ENCODE measurements at places on chromosomes 12 and 14.

GRCh38 chr14:65179918-65180724 lies 77.8 kb upstream of the MAX start:
- DNase-seq, result no peak

GRCh38 chr12:113479590-113480335 lies 8.1 kb upstream of the LHX5 start:
- DNase-seq, result peak; percentile 57

DNA sequence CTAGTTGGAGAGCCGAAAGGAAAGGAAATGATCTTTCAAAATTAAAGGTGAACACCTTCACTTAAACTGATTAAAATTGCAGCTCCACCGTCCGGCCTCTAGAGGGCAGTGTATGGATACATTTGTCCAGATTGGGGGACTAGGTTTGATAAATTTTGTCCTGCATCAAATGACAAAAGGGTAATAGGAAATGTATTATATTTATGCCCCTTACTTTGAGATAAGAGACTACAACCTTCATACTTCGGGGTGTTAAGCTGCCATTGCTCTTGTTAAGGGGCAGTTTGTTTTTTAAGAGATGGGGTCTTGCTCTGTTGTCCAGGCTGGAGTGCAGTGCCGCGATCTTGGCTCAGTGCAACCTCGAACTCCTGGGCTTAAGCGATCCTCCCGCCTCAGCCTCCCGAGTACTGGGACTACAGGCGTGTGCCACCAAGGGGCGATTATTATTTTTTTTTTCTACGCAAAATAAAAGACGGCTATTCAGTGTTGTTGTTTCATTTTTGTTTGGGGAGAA lies 818 bp upstream of the SUOX start:
- no peak for DNase-seq

DNA sequence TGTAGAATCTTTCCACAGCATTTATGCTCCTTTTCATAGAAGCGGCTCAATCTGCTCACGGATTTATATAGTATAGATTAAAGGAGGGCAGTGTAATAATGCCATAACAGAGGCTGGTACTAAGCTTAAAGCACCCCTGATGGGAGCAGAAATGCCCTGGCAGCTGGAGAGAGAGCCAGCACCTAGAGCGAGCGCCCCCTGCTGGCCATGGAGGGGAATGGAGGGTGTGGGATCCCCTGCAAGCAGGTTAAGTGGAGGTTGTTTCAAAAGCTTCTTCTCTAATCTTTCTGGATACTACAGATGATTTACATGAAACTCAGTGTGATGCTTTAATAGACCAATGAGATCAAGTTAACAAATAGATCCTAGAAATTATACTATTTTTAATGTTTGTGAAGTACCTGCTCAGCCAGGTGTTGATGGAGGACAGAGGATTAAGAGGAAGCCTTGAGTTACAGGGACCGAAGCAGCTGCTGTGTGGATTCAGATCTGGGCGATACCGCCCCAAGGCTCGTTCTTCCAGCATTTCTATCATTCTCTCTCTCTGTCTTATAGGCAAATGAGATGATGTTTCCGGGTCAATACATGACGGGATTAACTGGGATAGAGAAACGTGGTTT lies 1519.3 kb upstream of the TMEM132C start:
- no peak for DNase-seq

- DNase-seq, result no peak
Measured at GRCh38 chr12:131721548-131721947, 10.7 kb downstream of the SFSWAP start.

- DNase-seq, result no peak
Measured at GRCh38 chr12:56721216-56721615, 3.9 kb downstream of the NACA start.

DNA sequence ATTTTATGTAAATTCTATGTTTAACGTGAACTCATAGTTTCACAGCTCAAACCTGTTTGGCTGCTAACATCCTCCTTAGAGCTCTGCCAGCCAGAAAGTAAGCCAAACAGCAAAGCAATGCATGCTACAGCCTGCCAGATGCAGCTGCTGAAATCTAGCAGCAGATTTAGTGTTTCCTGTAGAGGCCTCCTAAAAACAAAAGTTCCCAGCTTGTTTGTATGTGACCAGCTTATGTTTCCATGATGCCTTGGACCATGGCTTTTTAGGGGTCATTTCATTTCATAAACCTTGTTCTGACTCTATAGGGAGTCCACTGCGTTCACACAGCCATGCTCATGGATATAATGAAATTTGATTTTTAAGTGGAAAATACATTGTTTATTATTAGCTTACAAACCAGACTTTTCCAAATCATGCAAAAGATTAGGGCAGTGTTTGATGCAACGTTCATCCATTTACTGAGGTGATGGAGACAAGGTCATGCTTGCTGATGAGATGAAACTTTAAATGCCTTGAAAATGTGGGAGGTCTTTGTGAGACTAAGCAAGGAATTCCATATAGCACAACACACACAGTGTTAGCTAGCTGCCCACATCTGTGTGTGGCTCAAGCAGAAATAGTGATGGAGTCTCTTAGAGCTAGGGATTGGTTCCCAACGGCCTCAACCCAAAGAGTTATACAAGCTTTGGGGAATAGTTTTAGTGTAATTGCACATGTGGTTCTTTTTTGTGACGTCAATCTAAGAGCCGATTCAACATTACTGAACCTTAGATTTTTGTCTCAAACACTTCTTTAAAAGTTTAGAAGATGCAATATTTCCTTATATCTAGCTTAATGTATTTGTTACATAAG lies 157.5 kb upstream of the LRIG3 start:
- DNase-seq, result peak; percentile 46

DNA sequence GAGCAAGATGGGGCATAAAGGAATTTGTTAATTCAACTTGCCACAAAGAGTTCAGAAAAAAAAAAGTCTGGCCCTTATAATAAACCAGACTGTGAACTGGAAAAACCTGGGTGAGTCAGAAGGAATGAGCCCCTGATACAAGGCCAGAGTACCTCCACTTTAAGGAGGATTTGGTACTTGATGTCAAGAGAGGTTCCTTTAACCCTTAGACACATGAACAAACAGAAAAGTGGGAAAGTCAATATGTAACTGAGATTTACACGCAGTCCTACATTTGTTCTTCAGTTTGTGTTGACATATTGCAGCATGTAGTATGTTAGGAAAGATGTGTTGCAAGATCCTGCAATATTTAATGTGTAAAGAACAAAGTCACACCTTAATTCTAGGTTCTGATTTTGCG lies 14.2 kb upstream of the SLC38A4 start:
- DNase-seq, result no peak

GRCh38 chr12:45852508-45852907 lies 123.0 kb downstream of the ARID2 start:
- no peak for DNase-seq

DNA sequence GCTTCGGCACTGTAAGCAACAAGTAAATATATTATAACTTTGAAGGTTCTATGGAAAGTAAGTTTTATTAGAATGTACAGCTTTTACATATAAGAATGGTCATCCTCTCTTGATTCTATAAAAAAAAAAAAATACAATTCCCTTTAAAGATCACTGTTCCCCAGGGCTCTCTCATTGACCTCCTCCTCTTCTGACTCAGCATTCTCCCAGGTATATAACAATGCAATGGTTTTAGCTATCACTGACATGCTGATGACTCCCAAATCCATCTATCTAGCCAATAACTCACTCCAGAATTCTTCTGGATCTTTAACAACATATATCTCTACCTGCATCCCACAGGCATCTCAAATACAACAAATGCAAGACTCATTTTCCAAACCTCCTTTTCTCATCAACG lies 62.7 kb downstream of the EEA1 start:
- no peak for DNase-seq

- DNase-seq, result no peak
Measured at GRCh38 chr14:72013721-72014345, 81.6 kb downstream of the RGS6 start.

GRCh38 chr14:92717571-92718042 lies 30.8 kb downstream of the LGMN start:
- no peak for DNase-seq

DNA sequence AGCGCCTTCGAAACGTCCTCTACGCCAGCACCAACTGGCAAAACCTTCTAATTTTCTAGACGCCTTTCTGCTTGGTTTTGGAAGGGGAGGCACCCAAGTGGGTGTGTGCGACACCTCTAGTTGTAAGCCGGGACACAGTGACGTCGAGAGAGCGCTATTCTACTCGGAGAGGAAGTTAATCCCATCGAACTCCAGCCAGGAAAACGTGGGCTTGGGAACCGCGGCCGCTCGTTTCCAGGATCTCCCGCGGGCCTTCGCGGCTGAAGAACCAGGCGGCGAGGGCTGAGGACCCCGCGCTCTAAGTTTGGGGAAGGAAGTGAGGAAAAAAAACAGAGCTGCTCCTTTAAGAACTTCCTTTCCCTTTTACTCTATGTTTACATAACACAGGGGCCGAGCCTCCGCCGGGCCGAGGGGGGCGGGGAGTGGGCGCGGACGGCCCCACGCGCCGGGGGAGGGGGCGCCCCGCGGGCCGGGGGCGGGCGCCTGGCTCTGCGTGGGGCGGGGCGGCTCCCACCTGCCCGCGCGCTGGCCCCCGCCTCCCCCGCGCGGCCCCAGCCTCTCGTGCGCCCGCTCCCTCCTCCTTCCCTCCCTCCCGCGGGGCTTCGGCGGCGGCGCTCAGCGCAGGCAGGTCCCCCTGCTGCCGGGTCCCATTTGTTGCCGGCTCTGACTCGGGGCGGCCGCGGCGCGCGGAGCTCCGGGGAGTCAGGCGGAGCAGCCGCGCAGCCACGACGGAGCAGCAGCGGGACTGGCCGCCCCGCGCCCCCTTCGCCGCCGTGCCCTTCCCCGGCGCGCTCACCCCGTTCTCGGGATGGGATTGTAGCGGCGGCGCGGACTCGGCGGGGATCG lies at the start of gene PELI2:
Gene PELI2, plus strand, starts transcription at position 647 of the 846 bp plus-strand sequence. CDS start 250 bp downstream, outside the sequence.
- DNase-seq, result peak; percentile 71

DNA sequence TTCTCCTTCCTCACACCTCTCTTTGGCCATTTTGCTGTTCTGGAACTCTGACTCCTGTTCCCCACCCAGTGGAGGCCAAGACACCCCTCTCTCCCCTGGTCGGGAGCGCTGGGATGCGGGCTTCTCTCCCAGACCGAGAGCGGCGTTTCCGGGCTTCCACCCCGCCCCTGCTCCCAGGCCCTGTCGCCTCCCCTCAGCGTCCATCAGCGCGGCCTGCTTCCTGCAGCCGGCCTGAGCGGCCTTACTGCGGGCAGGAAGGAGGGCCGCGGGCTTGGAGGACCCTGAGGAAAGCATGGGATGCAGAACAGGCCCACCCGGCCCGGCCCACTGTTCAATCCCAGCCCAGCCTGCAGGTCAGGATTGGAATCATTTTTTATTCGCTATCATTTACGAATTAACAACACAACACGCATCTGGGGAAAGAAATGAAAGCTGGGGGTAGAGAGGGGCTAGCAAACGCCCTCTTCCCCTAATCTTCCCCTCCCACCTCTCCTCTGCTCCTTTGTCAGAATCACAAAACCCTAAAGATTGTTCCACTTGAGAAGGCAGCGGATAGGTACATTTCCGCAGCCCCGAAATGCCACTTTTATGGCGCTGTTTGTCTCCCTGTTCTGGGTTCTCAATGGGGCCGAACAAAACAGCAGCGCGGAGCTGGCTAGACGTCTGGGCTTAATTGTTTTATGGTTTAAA lies 3.8 kb upstream of the HOXC8 start:
- no peak for DNase-seq

DNA sequence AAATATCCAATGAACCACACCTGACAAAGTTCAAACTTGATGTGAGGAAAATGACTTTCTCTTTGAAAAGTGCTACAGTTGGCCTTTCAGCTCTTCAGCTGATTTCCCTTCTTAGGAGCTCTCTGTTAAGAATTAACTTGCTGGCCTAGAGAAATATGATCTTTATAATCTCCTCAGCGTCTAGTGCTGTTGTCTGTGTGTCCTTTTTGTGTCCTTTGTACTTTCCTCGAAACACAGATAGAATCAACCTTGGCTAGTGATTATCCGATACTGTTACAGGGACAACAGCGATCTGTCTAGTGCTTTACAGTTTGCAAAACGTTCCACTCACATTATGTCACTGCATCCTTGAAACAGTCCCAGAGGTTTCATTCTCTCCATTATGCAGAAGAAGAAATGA lies 162.8 kb upstream of the RMST start:
- no peak for DNase-seq

- no peak for DNase-seq
Measured at GRCh38 chr12:39277416-39277815, 165.5 kb downstream of the KIF21A start.

DNA sequence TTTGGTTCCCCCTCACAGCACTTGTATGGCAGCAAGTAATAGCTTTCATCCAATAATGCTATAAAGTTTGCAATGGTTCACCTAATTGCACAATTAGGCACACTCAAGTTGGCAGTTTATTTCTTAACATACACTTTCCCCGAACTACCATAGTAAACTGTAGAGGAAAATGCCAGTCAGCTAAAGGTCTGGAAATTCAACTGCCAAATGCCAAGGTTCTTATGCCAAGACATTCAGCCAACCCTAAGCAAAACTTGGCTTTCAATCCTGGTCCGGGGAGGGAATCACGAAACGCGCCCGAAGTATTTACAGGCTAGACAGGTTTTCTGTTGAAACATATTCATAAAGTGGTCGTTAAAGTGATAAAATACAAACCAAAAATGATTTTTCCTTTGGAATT lies 1512.4 kb upstream of the FLRT2 start:
- DNase-seq, result no peak

- no peak for DNase-seq
Measured at GRCh38 chr14:88247228-88247627, 75.8 kb downstream of the KCNK10 start.

- no peak for DNase-seq
Measured at GRCh38 chr14:104399432-104400155, 180.0 kb upstream of the C14orf180 start.
